Sciatic nerve (tissue), 2 donors: ENCODE measurements at places on chromosomes 4 and X. TPM values are rescaled to one million over a fixed set of nuclear protein-coding genes. Genes with fewer than 3 reads are reported as not detected.

The C4orf50 gene
- total RNA-seq, result 0.09 TPM

The TBC1D8B gene
- 12.2 TPM for total RNA-seq

The CTAG1A gene
- not detected for total RNA-seq

The AVPR2 gene
- total RNA-seq, result 5.6 TPM

The CCNI gene
- 301 TPM for total RNA-seq

The EGF gene
- total RNA-seq, result 0.85 TPM

The CYSLTR1 gene
- total RNA-seq, result 5.3 TPM

The CT45A3 gene
- total RNA-seq, result not detected

The FAM236A gene
- not detected for total RNA-seq

The PDGFRA gene
- 131 TPM for total RNA-seq

The CSN2 gene
- not detected for total RNA-seq

The NXF2B gene
- not detected for total RNA-seq

The AFAP1 gene
- total RNA-seq, result 64.5 TPM

The HTN3 gene
- not detected for total RNA-seq

The FHIP1A gene
- total RNA-seq, result 15.3 TPM

The HDAC6 gene
- total RNA-seq, result 106 TPM

The CTPS2 gene
- total RNA-seq, result 17.0 TPM

The SERPINA7 gene
- total RNA-seq, result not detected

The VEGFD gene
- total RNA-seq, result 4.6 TPM

The TDO2 gene
- not detected for total RNA-seq

The ADH1A gene
- 2.8 TPM for total RNA-seq

The TEX13B gene
- not detected for total RNA-seq

The SMIM43 gene
- total RNA-seq, result 3.7 TPM

The NEK1 gene
- total RNA-seq, result 128 TPM

The WNK3 gene
- 2.4 TPM for total RNA-seq

The HTRA3 gene
- 23.7 TPM for total RNA-seq

The CXCL5 gene
- 3.3 TPM for total RNA-seq

The TNIP3 gene
- total RNA-seq, result 0.53 TPM

The TMEM35A gene
- 2.3 TPM for total RNA-seq

The NIPAL1 gene
- total RNA-seq, result 6.3 TPM

The FRMPD3 gene
- total RNA-seq, result 0.09 TPM

The PDE6B gene
- total RNA-seq, result 2.5 TPM

The STATH gene
- not detected for total RNA-seq

The CYBB gene
- 39.8 TPM for total RNA-seq

The FGFBP2 gene
- 129 TPM for total RNA-seq
